ENCODE measurements at places on chromosomes 16 and 17. TPM values are rescaled to one million over a fixed set of nuclear protein-coding genes. Genes with fewer than 3 reads are reported as not detected.

GRCh38 chr16:23466162-23466885 is 13.3 kb upstream of the COG7 start:
- DNase-seq = peak; percentile 45

DNA sequence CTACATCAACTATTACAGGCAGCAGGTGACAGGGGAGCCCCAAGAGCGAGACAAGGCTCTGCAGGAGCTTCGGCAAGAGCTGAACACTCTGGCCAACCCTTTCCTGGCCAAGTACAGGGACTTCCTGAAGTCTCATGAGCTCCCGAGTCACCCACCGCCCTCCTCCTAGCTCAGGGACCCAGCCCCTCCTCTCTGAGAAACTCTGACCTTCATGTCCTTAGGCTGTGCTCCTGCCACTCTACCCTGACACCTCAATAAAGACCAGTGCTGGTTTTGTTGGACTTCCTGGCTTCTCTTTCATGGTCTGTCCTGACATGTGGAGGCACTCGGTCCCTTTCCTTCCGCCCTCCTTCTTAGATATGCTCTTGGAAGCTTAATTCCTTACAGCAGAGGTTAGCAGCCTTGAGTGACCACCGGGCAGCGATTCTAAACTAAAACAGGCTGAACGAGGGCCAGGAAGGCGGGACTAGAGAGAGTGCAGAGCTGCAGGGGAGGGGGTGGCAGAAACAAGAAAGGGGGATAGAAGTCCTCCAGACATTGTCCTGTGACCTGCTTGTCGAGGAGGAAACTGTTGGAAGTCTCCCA is 915 bp downstream of the AHSP start:
- no peak for DNase-seq

- DNase-seq = no peak
These were observed 11.8 kb downstream of the PRCD start for GRCh38 chr17:76551685-76552084.

DNA sequence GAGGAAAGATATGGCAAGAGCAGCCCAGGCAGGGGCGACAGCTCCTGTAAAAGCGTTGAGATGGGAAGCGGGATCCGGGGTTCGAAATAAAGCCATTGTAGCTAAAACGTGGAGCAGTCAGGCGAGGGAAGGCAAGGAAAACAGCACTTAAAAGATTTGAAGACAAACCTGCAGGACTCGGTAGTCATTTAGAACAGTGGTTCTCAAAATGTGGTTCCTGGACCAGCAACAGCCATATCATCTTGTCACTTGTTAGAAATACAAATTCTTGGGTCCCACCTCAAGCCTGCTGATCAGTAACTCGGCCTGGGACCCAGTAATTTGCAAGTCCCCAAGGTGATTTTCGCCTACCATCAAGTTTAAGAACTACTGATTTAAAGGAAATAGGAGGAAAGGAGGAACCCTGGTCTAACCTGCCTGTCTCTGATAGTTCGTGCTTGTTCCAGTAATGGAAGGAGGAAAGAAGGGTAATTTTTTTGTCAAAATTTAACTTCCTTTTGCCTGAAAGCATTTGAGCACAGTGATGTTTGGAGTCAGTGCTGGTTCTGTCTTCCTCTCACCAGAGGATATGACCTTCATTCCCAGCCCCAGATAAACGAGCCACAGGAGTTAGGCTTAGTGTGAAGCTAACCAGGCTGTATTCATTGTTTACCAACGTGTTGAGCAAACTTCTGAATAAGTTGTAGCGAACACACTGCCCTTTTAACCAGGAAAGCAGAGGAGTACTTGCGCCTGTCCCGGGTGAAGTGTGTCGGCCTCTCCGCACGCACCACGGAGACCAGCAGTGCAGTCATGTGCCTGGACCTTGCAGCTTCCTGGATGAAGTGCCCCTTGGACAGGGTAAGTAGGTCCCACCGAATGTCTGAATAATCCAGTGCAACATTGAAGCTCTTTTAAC is 1.1 kb downstream of the ORC6 start:
- DNase-seq = peak; percentile 25

The CSH1 gene
- total RNA-seq = not detected

The GFOD2 gene
- 47.5 TPM for total RNA-seq

- no peak for DNase-seq
These were observed 8.9 kb upstream of the IL32 start for GRCh38 chr16:3056336-3057180.

All from endothelial cell of umbilical vein (primary cell).